ENCODE measurements at places on chromosomes 3 and 15. TPM values are rescaled to one million over a fixed set of nuclear protein-coding genes. Genes with fewer than 3 reads are reported as not detected.

The RAD51 gene
- polyA plus RNA-seq = 17.5 TPM

The KPNA4 gene
- 12.5 TPM for polyA plus RNA-seq

The KCNMB2 gene
- polyA plus RNA-seq = not detected

The DNASE1L3 gene
- 0.51 TPM for polyA plus RNA-seq

The FANCD2OS gene
- not detected for polyA plus RNA-seq

The RLBP1 gene
- polyA plus RNA-seq = 0.40 TPM

The CCR9 gene
- 0.22 TPM for polyA plus RNA-seq

The PXYLP1 gene
- polyA plus RNA-seq = 11.0 TPM

The SEMA5B gene
- polyA plus RNA-seq = 3.0 TPM

The RUVBL1 gene
- 95.2 TPM for polyA plus RNA-seq

The NOX5 gene
- 0.39 TPM for polyA plus RNA-seq

The GOLGA8G gene
- not detected for polyA plus RNA-seq

The SCAMP5 gene
- 1.2 TPM for polyA plus RNA-seq

The SETD2 gene
- polyA plus RNA-seq = 22.3 TPM

The DZIP1L gene
- polyA plus RNA-seq = 19.4 TPM

The CHRNA3 gene
- 2.8 TPM for polyA plus RNA-seq

The PEX5L gene
- polyA plus RNA-seq = 0.07 TPM

The PLA2G4E gene
- polyA plus RNA-seq = not detected

The LEO1 gene
- polyA plus RNA-seq = 19.5 TPM

The NANOGP8 gene
- polyA plus RNA-seq = not detected

The CLDN18 gene
- polyA plus RNA-seq = 0.69 TPM

The CCDC54 gene
- polyA plus RNA-seq = 0.31 TPM

The HRH1 gene
- polyA plus RNA-seq = not detected

The CFAP92 gene
- polyA plus RNA-seq = 0.57 TPM

The DNAH12 gene
- polyA plus RNA-seq = 0.65 TPM

The RBSN gene
- 33.1 TPM for polyA plus RNA-seq
